ENCODE measurements at places on chromosomes 11 and 22. TPM values are rescaled to one million over a fixed set of nuclear protein-coding genes. Genes with fewer than 3 reads are reported as not detected.

Gene SCN3B
- under 0.01 TPM for total RNA-seq

Gene USP28
- total RNA-seq, result 47.1 TPM

Gene YPEL4
- not detected for total RNA-seq

Gene RFPL3
- not detected for total RNA-seq

Gene VSIG2
- 0.46 TPM for total RNA-seq

All from epithelial cell of umbilical artery (primary cell).